Stimulated activated CD8-positive, alpha-beta memory T cell treated with anti-CD3 and anti-CD28 coated beads, Interleukin-4, amount 100 ng/mL, for 4 hours (primary cell): ENCODE measurements at places on chromosomes 7 and 10.

- DNase-seq, result no peak
Observed at GRCh38 chr10:112374724-112375541, 1.0 kb downstream of the ACSL5 start.

DNA sequence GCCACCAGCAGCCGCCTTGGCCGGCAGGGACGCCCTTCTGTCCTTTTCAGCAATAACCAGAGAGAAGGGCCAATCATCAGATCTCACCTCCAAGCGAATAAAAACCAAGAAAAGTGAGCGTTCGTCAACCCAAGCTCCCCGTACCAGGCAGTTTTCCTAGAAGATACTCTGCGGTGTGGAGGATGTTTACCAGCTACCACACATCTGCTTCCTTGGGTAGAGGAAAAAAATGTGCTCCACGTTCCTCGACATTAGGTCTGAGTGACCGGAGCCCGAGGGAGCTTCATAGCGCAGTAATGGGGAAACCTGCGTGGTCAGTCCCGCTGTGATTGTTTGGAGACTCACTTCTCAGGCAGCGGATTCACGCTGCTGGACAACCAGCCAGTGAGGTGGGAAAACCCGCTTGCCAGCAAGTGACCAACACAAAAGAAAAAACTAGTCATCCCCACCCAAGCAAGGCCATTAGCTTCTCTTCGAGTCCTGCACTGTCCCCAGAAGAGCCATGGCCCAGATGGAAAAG is 73.0 kb downstream of the ZRANB1 start:
- no peak for DNase-seq

- DNase-seq, result peak; percentile 56
Observed at GRCh38 chr7:107044347-107045194, at the start of gene PRKAR2B. Gene PRKAR2B, plus strand, starts transcription at chr7:107044705. Its CDS starts 203 bp downstream, at chr7:107044908.

GRCh38 chr7:149459540-149460452 is 1.1 kb downstream of the ZNF777 start:
- no peak for DNase-seq

DNA sequence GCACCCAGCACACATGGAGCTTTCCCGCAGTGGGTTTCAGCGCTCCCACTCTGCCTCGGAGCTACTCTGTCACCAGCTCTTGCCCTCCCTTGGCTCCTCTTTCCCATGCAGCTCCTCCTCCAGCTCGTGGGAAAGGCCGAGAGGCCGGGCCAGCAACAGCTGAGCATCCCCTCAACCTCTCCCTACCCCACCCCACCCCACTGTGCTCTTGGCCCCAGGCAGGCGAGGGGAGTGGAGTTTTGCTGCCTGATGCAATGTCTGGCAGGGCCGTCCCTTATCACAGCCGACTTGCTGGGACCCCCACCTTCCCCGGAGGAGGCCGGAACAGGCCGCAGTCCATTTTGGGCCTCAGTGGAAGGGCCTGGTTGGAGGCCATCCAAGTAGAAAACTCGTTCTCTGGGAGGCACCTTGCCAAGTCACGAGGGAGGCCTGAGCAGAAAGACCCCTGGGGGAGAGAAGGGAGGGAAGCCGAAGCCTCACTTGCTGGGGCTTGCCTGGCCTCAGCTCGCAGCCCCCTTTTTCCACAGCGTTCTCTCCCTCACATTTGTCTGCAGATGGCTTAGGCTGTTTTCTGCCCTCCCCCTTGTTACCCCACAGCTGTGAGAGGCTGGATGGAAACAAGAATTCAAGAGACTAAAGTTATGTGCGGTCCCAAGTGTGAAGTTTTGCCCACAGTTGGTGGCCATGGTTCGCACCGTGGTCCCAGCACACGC is 35.3 kb downstream of the CHST3 start:
- no peak for DNase-seq

DNA sequence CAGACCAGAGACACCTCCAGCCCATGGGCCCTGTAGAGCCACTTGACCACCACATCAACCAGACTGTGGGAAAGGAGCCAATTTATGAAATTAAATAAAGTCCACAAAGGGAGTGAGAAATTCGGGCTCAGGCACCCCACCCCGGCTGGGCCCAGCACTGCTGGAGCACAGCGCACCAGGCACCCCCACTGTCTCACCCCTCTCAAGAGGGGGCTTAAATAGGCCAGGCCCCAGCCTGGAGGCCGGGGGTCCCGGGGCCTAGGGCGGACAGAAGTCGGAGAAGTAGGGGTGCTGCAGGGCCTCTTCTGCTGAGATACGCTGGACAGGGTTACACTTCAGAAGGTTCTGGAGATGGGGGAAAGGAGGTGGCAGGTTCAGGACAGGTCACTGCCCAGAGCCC is 3.9 kb downstream of the CDK5 start:
- DNase-seq, result no peak

DNA sequence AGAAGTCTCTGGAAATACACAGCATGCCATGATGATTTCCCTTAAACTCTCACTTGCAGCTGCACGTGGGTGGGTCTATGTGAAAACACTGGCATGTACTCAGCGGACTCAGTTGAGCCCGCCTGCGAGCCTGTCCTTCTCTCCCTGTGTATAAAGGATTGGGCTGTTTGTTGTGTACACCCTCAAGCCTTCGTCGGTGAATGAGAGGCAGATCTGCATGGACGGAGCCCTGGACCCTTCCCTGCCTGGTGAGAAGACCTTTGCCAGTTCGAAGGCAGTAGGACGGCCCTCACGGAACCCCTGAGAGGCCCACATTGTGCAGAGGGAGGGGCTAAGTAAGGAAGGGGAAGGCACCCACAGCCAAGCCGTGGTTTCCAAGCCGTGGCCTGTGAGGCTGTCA is 121.2 kb downstream of the WDFY4 start:
- no peak for DNase-seq

DNA sequence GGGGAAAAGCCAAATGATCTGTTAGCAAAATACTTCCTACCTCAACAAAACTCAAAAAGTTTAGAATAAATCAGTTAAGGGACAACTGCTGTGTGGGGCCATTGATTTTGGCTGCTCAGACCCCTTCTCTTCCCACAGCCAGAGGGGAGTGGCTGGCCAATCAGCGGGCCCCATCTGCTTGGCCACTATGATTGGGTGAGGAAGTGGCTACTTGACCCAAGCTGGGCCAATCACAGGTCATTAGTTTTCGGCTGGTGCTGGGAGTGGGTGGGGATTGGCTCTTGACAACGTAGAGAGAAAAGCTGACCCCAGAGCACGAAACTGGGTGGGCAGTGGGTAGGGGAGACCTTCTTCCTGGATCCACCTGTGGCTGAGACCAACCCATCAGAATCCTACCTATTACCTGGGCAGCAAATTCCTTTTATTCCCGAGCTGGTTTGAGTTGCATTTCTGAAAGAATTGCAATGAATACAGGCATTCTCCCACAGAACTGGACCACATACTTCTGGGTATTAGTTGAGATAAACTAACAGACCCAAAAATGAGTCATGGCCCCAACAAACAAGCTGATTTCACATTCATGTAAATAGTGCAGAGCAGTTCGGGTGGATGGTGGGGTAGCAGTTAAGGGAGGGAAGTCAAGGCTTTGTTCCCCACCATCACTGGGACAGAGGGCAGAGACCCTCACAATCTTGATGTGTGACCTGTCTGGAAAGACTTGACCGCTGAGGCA is 35.6 kb upstream of the HMX3 start:
- DNase-seq, result no peak

GRCh38 chr7:53315981-53316380 is 280.5 kb downstream of the POM121L12 start:
- DNase-seq, result no peak

DNA sequence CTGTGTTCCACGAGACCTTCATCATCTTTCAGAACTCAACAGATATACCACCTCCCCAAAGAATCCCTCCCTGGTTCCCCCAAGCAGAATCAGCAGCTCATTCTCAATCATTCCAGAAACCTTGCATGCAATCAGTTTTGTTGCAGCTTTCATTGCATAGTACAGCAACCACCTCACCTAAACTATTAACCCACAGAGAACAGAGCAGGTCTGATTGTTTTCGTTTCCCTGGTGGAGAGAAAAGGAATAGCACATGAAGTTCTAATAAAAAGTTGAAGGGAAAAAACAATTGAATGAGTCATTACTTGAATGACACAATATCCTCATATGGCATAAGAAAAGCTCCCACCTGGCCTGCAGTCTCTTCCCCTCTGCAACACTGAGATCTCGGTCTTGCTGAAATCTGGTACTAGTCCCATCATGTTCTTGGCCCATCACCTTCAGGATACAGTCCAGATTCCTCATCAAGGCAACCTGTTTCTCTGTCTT is 147.1 kb upstream of the GDF10 start:
- no peak for DNase-seq

GRCh38 chr10:8137726-8138125 is 83.2 kb downstream of the GATA3 start:
- no peak for DNase-seq

DNA sequence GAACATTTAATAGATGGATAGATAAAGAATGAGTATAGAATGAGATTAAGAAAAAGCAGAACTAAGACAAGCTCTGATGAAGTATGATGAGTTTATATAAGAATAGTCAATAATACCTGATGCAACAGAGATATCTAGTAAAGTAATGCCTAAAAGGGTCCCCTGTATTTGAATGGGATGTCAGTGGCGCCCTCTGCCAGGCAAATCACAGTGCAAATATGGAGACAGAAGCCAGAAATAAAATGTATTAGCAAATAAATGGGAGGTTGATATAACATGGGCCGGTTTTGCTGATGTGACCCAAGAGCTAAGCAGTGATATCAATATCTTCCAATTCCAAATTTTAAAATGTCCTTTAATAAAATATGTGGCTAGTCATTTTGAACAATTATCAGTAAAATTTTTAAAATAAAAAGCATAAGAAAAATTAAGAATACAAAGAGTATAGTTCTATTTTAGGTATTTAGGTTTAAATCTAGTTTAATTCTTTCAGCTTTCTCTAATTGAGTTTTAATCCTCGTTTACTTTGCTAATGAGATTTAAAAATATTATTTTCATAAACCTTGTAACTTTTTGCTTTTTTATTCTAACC is 62.6 kb downstream of the ADK start:
- DNase-seq, result no peak

GRCh38 chr7:155741082-155741481 is 71.2 kb downstream of the SHH start:
- DNase-seq, result no peak

DNA sequence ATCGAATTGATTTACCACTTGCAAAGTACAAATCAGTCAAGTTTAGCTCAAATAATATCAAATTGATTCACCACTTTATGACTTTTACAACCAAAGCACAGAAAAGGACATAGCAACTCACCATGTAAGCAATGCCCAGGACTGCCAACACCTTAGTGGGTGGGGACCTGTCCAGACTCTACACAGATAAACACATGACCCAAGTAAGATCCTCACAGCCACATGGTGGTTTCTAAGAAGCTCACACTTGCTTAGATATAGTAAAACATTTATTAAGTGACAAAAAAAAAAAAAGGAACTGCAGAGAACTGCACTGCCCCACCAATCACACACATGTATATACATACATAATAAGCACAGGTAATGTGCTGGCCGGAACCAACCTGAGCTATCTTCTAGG is 116.2 kb downstream of the SLC25A13 start:
- DNase-seq, result no peak

DNA sequence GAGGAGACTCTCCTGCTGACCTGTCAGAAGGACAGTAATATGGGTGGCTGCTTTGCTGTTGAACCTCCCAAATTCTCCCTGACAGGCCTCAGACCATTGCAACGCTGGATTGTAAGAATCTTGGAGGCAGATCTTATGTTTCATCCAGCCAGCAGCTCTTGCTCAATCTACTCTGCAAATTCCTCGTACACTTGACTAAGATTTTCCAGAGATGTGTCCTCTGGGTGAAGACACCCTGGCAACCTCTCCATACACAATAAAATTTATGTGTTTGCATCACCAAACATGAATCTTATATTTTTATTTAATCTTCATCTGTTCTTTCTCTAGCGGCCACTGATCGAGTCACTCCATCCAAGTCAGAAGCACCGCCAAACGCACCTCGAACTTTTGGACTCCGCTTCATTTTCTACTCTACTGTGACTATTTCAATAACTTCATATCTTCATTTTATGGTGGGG is 623.1 kb downstream of the ACTR3B start:
- no peak for DNase-seq

- DNase-seq, result no peak
Observed at GRCh38 chr10:7261351-7261750, 149.5 kb downstream of the SFMBT2 start.

GRCh38 chr10:110413903-110414547 is 83.7 kb upstream of the DUSP5 start:
- no peak for DNase-seq

GRCh38 chr10:20110125-20111100 is 294.2 kb downstream of the PLXDC2 start:
- DNase-seq, result no peak

DNA sequence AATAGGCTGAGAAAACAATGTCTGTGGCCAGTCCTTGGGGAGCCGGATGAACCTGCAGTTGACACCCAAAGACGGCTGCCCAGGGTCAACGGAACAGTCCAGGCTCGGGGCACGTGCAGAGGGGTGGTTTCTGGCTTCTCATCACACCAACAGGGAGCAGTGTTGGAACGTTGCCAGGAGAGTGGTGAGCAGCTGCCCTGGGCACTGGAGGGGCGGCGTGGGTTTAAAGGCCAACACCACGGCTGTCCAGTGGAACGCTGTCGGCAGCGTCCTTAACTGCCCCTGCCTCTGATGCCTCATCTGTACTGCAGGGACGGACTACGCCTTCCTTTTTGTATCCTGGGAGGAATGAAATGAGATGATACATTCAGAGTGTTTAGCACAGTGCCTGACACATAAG is 19.8 kb downstream of the JCAD start:
- no peak for DNase-seq

DNA sequence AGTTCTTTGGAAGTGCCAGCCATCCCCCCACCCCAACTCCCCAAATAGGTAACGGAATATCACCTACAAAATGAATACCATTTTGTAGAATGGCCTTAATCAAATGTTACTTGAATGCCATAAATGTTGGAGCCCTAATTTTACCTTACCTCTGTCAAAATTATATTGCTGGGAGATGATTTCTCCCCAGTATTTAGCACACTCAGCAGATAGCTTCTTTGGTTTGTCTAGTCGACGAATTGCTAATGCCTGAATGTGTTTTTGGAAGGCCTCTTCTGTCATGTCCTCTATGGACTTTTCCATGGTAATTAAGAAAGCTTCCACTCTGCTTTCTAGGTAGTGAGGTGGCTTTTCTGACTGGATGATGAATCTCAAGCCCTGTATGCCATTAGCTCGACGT is 110.3 kb downstream of the IDE start:
- no peak for DNase-seq

DNA sequence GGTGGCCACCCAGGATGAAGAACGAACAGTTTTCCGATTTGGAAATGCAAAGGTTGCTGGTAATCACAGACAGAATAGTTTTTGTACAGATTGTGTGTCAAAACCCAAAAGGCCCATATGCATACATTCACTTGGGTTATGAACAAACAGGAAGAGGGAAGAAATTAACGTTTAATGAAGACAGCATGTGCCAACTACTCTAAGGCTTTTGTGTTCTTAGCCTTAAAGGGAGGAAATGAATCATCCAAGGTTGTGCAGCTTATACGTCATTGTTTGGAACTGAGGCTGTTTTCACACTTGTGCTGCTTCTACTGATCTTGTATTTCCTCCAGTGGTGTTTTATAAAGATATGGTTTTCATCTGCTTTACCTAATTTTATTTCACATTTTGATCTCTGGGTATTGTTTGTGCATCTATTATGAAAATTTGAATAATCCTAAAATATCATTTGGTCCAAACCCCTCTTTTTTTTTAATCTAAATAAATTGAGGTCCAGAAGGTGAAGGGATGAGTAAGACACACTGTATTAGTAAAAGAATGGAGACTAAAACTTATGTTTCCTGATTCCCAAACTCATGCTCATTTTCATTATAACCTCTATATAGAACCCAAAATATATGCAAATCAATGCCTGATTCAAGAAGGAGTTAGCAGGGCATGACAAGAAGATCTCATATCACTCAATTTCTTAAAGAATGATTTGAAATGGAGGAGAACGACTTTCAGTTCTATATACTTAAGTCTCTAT is 373.1 kb downstream of the THSD7A start:
- DNase-seq, result no peak
